ENCODE measurements at places on chromosomes 11 and 22.

DNA sequence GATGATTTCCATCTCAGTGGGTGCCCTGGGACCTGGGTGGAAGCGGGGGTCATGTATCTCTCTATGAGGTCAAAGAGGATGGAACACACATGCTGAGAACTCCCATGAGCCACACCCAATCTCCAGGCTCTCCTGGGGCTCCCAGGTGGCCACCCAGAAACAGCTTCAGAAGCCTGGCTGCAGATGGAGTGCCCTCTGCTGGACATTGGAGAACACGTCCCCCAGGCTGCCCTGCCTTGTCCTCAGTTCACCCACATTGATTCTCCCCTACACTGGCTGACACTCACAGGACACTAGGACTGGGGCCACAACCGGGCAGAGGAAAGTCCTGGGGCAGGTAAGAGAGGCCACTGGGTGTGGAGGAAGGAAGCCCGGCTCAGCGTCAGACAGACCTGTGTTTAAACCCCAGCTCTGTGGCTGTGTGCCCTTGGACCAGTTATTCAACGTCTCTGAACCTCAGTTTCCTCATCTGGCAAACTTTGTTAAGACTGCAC, 4.5 kb upstream of the NOL12 start:
- DNase-seq = peak; percentile 45

DNA sequence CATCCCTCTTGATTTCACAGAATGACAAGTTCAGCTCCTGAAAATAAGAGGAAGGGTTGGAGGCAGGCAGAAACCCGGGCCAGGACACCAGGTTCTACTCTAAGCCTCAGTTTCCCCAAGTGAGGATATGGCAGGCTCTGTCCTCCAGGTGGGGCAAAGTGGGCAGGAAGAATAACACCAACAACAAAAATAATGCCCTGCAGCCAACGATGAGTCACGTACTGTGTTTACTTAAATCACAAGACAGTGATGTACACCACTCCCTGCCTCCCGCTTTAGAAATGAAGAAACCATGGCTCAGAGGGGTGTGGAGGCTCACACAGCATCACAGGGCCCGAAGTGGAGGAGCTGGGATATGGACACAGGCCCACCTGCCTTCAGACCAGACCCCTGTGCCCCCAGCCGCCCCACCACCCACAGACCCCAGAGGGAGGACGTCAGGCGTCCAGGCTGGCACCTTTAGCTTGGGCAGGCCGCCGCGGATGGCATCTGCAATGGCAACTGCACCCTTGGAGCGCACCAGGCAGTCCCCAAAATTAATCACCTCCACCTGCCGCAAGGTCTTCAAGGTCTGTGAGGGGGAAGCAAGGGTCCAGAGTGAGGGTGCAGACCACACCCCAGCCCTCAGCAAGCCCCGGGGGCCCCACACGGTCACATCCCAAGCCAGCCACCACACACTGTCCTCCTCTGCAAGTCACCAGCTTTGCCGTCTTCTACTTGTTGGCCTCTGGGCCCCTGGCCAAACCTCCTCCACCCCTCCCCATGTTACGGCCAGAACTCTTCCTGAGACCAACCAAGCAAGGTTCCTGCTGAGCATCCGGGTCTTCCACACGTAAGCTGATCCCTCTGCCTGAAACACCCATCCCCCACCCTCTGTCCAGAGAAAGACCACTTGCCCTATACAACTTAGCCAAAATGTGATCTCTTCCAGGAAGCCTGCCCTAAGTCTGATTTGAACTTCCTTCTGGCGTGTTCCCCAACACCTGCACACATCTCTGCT, 15.8 kb upstream of the CHADL start:
- no peak for DNase-seq

- no peak for DNase-seq
These were observed 20.1 kb downstream of the PRDM11 start for GRCh38 chr11:45166604-45166897.

DNA sequence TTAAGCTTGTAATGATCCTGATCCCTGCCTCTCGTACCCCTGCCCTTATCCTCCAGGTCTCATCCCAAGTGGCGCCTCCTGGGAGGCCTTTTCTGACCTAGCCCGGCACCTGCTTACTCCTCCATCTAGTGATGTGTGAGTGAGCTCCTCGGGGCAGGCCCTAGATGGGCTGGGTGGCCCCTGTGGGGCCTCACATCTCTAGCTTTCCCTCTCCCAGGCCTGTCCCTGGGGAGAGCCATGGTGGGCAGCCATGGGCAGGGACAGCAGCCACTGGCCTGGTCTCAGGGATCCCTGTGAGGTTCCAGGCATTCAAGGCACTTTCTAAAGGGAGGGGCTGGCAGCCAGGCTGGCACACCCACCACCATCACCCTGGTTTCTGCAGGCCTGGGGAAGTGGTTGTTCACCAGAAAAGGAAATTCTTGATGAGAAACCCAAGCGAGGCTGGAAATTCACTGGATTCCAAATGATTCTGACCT, 27.9 kb downstream of the GNAZ start:
- no peak for DNase-seq

GRCh38 chr11:43825217-43825816, 55.3 kb upstream of the ALKBH3 start:
- DNase-seq = no peak

DNA sequence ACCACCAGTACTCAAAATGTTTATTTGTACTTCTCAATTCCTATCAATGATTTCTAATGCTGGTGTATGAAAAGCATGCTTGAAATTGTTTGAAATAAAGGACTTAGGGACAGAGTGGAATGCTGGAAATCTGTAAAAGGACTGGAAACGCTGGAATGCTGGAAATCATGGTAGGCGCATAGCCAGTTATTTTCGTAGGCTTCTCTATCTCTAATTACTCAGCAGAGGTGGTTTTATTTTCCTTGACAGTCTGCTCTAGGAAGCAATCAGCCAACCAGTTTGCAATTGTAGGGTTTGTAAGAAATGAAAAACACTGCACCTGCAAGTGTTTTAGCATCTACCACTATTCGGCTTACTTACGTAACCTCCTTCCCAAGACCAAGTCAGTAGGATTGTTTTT, 788 bp downstream of the LIN7C start:
- no peak for DNase-seq

GRCh38 chr11:128596250-128596649, 8.9 kb upstream of the ETS1 start:
- no peak for DNase-seq

- DNase-seq = no peak
These were observed 25.7 kb upstream of the KRTAP5-7 start for GRCh38 chr11:71501071-71501985.

DNA sequence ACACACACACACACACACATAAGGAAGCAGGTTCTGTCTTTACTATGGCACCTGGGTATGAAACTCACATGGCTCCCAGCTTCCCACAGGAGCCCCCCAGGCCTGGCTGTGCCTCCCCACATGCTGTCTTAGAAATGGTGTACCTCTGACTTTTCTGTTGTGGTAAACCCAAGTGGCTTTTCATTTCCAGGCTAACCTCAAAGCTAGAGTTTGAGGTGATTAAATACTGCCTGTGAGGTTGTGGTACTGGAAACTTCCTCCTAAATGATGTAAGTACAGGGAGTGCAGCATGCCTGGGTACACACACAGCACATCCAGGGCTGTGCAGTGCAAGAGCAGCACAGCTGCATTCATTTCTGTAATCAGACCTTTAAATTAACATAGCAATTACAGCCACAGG, 34.4 kb downstream of the ME3 start:
- DNase-seq = no peak

DNA sequence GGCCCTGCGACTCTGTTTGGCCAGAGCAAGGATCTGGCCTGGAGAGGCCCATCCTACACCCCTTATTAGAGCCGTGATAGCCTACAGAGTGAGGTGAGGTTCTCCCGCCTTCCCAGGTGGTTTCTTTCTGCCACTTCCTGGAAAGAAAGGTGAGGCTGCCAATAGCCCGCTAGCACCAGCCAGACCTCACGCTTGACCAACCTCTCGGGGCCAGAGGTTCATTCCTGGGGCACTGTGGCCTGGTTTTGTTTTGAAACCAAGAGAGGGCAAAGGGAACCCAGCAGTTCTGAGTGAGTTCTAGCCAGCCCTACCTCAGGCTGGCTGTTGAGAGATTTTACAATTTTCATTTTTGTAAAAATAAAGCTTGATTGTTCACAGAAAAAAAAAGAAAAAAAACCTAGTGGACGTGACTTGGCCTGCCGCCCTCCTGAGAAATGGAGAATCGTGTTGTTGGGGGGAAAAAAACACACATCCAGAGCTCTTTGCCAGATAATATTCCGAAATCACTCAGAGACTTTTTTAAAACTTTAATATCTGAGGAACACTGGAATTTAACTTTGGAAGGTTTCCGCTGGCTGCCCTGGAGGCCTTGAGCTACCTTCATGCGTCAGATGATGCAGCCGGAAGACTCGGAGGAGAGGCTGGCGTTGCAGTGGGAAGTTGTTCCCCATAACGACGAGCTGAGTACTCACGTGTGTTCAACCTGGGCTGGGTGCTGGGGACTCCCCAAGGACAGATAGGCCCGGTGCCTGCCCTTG, 84.5 kb downstream of the BCR start:
- no peak for DNase-seq

DNA sequence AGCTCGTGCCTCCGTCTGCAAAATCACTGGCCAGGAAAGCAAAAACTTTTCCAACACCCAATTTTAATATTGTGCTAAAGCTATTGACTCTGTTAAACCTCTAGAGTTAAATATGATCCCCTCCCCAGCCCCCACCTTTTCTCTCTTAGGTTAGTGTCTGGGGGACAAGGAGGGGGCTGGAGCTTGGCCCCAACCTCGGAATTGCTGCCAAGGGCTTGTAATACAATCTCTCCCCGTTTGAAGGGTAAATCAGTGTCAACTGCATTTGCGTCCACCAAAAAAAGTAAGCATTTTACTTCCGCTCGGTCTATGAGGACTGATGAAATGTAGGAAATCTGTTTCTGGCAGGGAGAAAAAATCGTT, at the start of gene GAS2:
TSS of gene GAS2 (plus strand) at position 287 of the 363 bp plus-strand sequence. CDS start 8,259 bp downstream, outside the sequence.
- no peak for DNase-seq

- DNase-seq = no peak
These were observed 133.7 kb downstream of the CTTN start for GRCh38 chr11:70532066-70532440.

DNA sequence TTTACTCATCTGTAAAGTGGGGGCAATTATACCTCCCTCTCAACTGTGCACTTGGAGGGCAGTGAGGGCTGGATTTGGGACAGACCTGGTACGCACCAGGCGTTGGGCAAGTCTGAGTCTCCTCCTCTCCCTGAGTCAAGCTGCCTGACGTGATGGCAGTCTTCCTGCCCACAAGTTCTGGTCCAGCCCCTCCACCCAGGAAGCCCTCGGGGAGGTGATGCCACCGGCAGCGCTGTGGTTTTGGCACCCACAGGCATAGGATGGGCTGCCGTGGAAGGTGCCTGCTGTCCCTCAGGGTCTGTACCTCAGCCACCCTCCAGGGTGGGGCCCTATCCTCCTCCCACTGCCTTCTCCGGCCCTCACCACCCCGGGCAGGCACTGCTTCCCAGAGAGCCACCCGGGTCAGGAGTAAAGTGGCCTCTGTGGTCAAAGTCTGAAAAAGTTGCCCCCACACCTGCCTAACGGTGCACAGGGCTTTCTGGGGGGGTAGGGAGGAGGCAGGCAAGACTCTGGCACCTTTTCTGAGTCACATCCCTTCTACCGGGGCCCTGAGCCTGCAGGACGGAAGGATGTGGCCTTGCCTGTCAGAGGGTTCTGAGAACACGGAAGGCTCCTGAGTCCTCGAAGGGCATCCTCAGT, 6.5 kb upstream of the APOBEC3H start:
- DNase-seq = peak; percentile 81

DNA sequence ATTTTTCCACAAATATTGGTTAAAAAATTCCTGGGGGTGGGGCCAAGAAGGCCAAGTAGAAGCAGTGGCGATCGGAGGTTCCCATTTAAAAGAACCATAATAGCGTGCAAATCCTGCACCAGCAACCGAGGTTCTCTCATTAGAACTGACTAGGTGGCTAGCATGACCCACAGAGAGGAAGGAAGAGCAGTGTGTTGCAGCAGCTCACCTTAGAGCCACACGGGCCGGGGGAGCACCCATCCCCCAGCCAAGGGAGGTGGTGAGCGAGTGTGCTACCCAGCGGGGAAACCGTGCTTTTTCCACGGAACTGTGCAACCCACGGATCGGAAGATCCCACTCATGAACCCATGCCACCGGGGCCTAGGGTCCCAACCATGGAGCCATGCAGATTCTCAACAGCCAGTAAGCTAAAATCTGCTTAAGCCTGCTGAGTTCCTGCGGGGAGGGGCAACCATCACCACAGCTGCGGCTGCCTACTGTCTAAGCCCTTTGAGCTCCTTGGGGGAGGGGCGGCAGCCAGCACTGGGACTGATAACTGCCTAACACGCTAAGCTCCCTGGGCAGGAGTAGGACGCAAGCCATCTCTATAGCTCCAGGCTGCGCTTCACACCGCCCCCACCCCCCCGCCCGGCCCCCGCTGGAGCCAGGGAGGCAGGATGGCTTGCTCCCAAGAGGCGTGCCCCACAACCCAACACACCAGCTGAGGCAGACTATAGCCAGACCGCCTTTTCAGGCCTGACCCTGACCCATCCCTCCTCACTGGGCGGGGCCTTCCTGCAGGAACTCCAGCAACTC, 21.0 kb upstream of the HTATIP2 start:
- no peak for DNase-seq

DNA sequence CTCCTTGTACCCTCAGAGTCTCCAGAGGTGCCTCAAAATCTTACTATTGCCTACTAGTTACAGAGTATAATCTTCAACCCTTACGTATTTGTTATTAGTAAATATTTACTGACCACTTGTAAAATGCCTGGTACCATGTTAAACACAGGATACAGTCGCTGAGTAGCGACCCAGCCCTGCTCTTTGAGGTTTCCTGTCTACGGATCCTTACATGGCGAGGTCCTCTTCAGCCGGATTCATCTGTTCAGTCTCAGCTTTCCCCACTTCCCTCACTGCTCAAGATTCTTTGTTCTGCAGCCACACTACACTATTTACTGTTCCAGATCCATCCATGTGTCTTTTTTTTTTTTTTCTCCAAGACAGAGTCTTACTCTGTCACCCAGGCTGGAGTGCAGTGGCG, 13.2 kb upstream of the TTC36 start:
- DNase-seq = no peak

DNA sequence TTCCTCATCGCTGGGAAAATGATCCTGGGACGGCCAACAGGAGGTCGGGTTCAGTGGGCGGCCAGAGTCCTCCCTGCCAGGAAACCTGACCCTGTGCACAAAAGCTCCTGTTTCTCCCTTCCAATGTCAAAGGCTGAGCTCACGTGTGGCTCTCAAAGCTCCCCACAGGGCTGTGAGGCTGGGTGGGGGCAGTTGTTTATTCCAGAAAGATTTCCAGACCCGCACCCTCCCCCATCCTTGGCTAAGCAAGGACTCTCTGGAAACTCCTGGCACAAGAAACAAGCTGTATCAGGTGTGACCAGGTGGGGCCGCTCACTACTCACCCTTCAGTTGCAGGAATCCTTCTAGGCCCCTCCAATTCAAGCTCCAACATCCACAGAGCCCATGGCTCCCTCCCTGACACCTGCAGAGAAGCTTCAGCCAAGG, 131.9 kb downstream of the SHANK2 start:
- no peak for DNase-seq

DNA sequence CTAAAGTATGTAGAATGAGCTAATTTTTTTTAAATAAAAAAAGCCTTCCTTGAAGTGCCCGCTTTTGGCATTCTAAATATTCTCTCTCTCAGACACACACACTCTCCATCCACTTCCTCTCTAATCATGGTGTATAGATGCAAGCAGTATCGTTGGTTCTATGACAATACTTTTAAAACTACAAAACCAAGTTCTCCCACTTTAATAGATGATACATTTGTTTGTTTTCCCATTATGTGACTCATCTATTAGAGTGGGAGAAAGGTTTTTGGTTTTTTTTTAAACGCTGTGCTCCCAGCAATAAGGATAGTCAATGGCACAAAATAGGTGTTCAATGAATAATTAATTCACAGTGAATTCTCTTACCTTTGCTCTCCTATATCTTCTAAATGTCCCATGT, 44.6 kb downstream of the FZD4 start:
- DNase-seq = no peak

- no peak for DNase-seq
These were observed 1018.6 kb downstream of the TBC1D22A start for GRCh38 chr22:47781024-47781423.

All from stimulated activated CD8-positive, alpha-beta memory T cell treated with anti-CD3 and anti-CD28 coated beads, Interleukin-12 subunit alpha, Interleukin-12 subunit beta, amount 100 ng/mL, for 4 hours (primary cell).